ENCODE measurements at places on chromosomes 13 and 19.

- DNase-seq, result peak; percentile 70
Observed at GRCh38 chr19:913080-913748, at the start of gene R3HDM4. R3HDM4 (minus strand) TSS chr19:913219; CDS start chr19:913157, 62 bp downstream.

DNA sequence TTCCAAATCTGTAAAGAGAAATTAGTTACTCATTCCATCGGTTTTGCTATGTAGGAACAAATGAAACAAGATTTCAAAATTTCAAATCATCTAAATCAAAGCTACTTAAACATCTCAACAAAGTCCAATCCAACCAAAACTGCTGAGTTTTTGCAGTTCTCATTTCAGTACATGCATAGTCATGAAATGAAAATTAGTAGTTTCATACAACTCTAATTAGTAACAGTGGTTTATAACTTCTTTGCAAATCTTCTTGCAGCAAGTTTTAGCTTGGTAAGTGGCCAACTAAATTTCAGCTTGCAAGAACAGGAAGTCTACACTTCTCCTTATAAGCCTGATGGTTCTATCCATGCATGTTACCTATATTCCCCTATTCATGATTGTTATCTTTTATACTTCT is 75.6 kb downstream of the SPRY2 start:
- no peak for DNase-seq

DNA sequence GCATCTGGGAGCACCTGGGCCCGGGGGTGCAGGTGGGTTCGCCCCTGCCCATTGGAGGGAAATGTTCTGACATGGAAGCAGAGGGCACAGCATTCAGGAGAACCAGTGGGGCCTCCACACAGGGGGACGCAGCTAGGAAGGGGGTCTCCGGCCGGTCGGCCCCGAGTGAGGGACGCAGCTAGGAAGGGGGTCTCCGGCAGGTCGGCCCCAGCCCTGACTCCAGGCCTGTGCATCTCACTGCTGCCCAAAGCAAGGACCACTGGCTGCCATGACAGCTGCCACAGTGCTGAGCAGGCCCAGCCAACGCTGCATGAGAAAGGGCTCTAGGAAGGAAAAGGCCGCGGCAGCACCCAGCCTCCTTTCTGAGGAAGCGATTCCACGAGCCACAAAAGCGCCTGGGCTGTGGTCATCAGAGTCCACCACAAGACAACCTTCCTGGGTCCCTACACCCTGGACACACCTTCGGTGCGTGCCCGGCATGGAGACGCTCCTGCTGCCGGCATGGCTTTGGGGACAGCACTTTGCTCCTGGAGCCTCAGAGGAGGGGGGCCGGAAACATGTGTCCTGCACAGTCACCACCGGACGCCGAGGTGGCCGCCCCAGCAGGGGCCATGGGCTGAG is 9.7 kb downstream of the RASA3 start:
- no peak for DNase-seq

DNA sequence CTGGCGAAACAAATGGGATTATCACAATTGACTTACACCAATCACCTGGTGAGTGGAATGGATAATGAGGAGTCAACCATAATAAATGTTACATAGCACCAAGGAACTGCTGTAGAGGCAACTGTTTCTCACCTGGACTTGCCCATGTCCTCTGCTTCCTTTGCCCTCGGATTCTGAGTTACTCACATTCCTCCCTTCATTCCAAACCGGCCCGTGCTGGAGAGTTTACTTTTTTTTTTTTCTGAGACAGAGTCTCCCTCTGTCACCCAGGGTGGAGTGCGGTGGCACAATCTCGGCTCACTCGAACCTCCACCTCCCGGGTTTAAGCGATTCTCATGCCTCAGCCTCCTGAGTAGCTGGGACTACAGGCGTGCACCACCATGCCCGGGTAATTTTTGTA is 41.5 kb upstream of the TSC22D1 start:
- DNase-seq, result no peak

DNA sequence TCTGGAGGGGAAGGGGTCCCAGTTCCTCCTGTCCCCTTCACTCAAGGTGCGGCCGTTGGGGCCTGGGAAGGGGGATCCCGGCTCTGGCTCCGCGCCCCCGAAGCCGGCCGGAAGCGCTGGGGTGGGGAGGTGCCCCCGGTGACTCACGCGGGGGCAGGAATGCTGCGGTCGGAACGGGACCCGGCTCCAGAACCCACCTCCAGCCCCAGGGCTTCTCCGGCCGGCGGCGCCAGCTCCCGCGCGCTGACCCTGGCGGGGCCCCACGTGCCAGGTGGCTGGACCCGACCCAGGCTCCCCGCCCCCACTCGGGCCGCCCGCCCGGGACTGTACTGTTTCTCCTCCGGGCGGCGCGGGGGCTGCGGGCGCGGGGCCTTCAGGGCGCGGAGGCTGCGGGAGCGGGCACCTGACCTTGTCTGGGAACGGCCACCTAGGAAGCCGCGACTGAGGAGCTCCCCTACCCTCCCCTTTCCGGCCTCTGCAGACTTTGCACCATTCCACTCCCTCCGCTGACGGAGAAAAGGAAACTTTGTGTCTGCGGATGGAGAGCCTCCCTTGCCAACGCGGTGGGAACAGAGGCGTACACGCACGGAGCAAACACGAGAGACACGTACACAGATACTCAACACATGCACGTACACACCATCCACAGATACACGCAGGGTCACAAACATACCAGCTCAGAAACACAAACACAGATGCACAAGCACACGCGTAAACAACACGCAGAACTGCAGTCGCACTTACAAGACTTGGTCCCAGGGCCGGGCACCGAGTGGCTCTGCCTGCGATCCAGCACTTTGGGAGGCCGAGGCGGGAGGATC is 7.2 kb downstream of the AXL start:
- peak; percentile 94 for DNase-seq

DNA sequence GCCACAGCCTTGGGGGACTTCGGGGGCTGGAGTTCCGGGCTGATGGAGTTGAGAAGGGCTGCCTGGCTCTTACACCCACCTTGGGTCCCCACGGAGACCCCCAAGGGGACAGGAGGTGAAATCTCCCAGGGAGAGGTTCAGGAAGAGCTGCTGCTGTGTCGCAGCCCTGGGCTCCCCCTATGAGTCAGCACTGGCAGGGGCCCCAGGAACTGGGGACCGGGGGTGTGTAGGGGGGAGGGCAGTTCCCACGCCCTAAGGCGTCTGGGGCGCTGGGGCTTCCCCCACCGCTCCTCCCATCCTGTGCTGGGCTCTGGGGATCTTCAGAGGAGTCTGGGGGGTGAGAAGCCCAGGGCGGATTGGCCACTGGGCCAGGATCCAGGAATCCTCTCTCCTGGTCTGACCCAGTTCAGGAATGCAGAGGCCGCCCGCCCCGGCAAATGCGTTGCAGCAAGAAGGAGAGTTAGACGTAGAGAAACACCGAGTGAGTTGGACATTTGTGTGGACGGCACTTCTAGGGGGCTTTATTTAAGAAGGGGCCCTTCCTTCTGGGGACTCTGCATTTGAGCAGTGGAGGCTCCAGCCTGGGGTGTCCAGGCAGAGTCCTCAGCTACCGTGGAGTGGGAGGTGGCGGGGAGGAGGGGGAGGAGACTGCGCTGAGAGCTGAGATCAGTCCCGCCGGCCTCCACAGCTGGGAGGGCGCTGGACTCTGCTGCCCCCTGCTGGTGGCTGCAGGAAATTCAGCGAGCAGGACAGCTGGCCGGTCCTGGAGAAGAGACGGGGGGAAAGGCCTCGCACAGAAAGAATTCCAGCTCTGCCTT is 15.0 kb upstream of the NANOS3 start:
- peak; percentile 98 for DNase-seq

GRCh38 chr19:36771261-36772231 is 1.1 kb downstream of the ZNF850 start:
- DNase-seq, result peak; percentile 77

- no peak for DNase-seq
Observed at GRCh38 chr13:97082461-97083207, 88.4 kb upstream of the OXGR1 start.

GRCh38 chr19:18675779-18676178 is 7.7 kb upstream of the CRTC1 start:
- DNase-seq, result peak; percentile 30

GRCh38 chr13:49641801-49642291 is 13.5 kb downstream of the ARL11 start:
- DNase-seq, result peak; percentile 85

DNA sequence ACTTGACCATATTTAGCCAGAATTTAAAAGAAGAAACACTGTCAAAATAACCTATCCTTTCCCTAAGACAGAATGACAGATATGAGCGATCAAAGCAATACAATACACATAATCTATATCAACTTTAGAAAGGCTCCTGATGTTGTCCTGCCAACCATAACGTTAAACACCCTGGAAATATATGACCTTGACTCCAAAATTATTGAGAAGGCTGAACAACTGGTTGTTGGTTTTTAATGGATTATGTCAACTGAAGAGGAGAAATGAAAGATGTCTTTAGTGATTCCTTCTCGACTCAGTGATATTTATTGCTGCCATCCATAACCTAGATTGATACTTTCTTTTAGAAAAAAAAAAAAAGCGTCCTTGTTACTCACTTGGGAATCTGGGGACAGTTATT is 957.2 kb downstream of the SLITRK1 start:
- DNase-seq, result no peak

- DNase-seq, result no peak
Observed at GRCh38 chr13:38346764-38347163, 2.9 kb upstream of the UFM1 start.

DNA sequence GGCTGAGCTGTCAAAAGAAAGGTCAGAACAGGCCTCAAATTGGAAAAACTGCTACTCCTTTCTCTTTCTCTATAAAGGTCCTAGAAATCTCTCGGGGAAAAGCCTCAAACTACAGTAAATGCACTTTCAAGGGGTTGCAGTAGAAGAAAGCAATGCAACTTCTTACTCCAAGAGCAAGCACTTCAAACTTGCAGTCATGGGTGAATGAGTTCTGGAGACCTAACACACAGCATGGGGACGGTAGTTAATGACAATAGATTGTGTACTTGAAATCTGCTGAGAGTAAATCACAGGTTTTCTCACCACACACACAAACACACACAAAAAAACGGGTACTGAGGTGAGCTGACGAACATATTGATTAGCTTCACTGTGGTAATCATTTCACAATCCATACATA is 11.8 kb downstream of the TUBGCP3 start:
- DNase-seq, result no peak

DNA sequence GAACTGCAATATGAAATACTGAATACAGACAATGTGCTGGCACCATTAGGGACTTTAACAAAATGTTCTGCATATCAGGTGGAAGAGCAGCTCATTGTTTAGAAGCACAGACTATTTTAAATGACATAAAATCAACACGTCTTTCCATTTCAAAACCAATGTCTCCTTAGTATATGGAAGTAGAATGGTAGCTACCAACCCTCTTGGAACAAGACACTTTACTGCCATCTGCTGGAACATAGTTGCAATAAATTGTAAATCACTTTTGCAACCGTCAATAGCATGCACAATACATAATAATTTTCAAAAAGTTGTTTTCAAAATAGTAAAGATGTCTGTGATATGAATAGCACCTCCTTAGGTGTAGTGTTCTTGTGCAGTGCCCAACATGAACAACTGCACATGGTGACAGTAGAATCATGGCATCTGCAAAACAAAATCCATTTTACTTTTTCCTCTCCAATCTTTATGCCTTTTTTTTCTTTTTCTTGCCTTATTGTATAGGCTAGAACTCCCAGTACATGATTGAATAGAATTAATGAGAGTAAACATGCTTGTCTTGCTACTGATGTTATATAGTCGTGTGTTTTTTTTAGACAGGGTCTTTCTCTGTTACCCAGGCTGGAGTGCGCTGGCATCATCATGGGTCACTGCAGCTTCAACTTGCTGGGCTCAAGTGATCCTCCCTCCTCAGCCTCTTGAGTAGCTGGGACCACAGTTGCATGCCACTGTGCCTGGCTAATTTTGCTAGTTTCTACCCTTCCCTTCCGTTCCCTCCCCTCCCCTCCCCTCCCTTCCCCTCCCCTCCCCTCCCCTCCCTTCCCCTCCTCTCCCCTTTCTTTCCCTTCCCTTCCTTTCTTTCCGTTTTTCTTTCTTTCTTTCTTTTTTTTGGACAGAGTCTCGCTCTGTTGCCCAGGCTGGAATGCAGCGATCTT is 7.8 kb upstream of the LYPD5 start:
- DNase-seq, result peak; percentile 64

DNA sequence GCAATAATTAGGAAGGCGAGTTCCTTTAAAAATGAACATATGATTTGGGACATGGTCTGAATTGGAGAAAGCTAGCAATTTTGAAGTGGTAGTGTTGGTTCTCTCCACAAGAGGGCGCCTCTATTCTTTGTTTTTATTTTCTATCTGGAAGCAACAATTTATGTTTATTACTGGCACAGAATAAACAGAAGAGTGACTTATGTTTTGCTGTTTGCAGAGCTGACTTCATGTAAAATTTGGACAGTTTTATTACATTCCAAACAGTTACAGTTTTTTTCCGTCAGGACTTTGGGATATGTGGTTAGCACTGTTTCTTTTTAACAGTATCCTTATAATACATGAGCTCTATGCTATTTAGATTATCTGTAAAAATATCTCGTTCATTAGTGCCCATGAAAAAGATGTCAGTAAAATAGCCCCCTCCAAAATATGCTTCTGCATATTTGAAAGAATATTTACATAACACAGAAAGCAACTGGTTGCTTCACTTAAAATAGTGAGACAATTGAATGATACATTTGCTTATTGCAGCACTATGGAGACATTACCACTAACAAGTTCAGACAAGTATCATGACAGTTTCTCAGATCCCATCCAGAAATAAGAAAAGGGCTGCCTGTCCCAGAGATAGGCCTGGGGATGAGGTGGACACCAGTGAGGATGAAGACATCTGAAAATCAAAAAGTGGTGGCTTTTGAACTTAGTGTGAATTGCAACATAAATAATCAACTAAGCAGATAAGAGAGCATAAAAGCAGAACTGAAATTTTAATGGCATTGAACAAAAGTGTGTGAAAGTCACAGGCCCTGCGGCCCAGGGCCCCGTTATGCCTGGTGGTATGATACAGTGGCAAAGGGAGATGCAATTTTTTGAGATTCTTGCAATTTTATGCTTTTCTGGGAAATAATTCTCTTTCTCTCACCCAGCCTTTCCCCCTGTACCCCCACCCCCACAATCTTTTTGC is 32.3 kb upstream of the FGF9 start:
- DNase-seq, result peak; percentile 16

- DNase-seq, result peak; percentile 64
Observed at GRCh38 chr19:56333506-56333905, 18.9 kb upstream of the ZSCAN5A start.

- DNase-seq, result peak; percentile 12
Observed at GRCh38 chr19:3140667-3141038, 4.8 kb downstream of the GNA15 start.

DNA sequence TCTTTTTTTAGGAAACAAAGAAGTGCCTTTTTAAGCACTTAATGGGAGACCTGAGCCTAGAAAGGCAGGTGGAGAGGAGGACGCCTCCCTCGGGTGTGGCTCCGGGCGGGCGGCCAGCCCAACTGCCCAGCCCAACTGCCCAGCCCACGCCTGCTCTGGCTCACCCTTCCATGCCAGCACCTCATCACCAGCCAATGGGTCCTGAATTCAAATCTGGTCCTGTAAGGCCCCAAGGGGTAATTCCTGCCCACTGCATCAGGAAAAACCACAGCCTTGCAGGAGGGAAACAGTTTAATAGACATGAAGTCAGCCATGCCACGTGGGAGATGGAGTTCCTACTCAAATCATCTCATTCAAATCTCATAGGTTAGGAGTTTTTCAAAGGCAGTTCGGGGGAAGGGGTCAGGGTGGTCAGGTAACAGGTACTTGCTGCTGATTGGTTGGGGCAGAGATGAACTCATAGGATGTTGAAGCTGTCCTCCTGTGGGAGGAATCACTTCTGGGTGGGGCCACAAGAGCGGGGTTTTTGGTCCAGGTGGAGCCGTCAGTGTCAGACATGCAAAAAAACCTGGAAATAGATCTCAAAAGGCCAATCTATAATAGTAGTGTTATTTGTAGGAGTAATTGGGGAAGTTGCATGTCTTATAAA is 64.9 kb downstream of the HSPH1 start:
- no peak for DNase-seq
